ENCODE measurements at places on chromosomes 5 and 9. TPM values are rescaled to one million over a fixed set of nuclear protein-coding genes. Genes with fewer than 3 reads are reported as not detected.

Gene HACD4
- 1.2 TPM for total RNA-seq

DNA sequence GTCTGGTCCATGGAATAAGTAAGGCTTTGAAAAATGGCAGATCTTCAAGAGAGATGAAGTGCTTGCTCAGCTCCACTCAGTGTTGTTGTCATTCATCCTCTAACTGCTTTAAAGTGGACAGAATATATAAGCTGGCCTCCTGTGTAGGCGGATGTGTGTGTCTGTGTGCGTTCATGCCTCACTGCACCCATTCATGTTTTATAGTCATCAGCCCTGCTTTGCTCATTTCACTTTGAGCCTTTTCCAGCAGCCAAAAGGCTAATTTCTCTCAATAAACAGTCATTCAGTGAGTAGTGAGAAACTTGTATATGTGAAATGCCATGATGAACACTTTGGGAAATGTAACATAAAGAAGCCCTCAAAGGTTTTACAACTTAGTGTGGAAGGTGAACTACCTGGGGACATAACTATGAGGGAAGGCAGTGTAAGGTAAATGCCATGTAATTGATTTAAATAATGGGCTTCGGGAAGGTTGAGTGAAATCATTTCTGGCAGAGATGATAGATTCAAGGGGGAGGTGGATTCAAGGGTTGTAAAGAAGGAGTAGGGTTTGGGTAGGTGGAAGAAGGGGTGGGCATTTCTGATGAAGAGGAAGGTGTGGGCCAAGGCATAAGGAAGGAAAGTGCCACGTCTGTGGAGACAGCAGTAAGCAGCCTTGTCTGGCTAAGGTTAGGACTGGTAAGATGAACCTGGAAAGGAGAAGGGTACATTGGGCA lies 15.7 kb downstream of the TTC23L start:
- DNase-seq: no peak

- no peak for DNase-seq
Measured at GRCh38 chr9:5442400-5443011, 4.8 kb upstream of the PLGRKT start.

DNA sequence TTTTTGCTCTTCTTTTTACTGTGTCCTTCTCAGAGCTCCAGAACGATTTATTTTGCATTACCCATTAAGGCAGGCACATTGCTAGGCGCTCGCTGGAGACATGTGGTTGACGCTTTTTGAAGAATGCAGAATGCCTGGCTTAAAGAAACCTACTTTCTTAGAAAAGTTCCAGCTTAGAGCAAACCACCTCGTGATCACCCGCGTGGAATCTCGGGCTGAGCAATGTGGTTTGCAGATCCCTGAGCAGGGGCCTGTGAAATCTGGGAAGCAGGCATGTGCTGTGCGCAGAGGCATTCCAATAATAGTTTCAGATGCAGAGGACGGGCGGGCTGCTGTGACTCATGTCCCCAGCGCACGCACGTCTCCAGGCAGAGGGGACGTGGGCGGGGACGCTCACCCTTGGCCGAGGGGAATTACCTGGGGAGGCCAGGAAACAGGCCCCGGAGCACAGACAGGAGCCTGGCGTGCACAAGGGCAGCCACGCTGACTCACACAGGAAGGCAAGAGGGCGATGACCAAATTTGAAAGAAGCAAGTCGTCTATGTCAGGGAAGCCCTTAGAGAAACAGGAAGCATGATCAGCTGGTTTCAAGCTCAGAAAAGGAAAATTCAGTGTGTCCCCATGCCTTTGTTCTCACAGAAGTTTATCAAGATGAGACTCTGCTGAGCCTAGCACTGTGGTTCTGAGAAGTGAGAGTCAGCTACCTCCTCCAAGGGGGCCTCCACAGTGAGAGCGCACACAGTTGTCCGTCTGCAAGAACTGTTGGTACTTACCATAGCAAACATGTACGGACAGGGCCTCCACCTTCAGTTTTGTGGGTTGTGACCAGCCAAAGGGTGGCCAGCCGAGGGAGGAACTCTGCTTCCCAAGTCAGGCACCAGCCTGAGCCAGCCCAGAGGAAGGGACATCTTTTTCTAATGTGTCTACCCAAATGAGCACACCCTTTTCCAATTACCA lies 218.6 kb downstream of the PIK3R1 start:
- DNase-seq: peak; percentile 95

GRCh38 chr5:57833489-57833888 lies 350.9 kb upstream of the ACTBL2 start:
- DNase-seq: no peak

GRCh38 chr5:96752341-96753016 lies 55.3 kb downstream of the ERAP1 start:
- DNase-seq: no peak

DNA sequence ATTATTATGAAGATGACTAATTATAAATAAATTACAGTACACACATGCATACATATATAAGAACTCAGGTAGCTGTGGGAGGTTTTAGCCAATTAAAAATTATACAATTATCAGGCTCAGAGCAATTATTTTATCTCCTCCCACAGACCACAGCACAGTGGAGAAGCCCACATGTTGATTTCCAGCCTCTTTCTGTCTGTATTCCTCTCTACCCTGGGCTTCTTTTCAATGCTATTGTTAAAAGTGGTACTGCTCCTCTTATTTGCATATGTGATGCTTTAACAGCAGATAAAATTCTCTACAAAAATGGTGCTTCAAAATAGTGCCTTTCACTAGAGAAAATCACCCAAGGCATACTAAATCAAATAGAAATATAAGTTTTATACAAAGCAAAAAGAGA lies 218.7 kb downstream of the NFIB start:
- no peak for DNase-seq

Gene SOX30
- total RNA-seq: 0.08 TPM

DNA sequence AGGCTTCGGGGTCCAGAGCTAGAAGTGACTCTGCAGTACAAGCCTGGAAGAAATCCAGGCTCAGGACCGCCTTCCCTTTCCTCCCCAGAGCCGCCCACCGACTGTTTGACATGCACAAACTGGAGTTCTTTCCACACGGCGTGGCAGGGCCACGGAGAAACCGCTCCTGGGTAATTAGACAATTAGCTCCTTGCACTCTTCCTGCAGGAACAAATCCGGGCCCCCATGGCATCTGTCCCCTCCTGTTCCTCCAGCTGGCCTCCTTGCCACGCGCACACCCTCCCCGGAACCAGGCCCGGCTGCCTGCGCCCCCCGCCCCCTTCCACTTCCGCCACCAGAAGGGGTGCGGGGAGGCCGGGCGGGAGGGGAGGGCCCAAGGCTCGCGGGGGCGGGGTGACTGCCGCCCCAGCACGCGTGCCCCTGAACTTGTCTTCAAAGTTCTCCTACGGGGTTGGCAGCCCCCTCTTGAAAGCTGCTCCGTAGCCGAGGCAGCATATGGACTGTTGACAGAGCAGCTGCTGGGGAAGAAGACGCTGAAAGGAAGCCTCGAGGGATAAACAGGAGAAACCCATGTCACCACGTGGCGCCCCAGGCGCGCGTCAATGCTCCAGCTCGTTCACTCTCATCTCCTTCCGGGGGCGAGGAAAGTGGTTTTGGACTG lies 74.3 kb downstream of the SEC61B start:
- DNase-seq: peak; percentile 37

Gene ODF2
- total RNA-seq: 56.0 TPM

DNA sequence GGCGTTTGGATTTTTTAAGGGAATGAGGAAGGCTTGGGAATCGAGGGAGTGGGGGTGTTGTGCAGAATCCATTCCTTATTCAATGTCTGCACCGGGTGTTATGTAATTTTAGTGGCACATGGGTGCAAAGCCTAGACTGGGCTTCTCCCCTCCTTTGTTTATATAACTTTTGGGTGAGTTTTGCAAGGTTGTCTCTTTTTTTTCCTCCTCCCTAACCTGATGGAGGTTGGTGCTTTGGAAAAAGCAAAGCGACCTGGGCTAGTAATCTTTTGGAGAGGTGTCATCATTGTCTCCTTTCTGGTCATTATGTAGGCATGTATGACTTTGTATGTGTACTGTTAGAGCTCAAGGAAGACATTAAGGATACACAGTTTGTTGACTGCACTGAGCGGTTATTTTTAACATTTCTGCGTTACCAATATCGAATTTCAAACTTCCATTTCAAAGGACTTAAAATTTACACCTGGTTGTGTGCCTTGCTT lies 3.1 kb downstream of the SMARCA2 start:
- no peak for DNase-seq

DNA sequence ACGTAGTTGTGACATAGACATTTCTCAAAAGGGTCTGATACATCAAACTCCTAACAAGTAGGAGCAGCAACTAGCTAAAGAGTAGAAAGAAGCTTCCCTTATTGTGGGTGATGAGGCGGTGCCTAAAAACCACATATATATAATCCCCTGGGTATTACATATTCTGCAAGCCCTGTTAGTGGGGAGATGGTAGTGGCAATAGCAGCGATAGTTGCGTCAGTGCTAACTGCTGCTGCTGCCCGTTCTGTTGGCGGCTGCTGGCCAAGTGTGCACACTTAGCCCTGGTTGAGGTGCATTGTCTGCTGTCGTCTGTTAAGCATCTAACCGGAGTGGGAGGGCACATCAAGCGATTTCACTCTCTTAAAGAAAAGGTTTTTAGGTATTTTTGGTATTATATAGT lies 35.8 kb downstream of the VLDLR start:
- DNase-seq: no peak

Gene SYNPO
- 0.56 TPM for total RNA-seq

Gene C9orf152
- total RNA-seq: not detected

DNA sequence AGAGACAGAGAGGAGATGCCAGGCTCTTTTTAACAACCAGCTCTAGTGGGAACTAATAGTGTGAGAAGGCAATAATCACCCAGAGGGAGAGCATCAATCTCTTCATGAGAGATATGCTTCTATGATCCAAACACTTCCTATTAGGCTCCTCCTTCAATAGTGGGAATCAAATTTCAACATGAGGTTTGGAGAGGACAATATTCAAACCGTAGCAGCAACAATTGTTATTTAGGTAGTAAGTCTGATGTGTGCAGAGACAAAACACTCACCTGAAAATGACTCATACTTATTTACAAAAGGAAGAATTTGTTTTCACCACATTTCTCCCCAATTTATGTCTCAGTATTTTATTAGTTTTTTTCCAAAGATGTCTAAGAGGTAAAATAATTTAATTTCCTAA lies 144.3 kb downstream of the ST8SIA4 start:
- no peak for DNase-seq

Gene FABP6
- not detected for total RNA-seq

DNA sequence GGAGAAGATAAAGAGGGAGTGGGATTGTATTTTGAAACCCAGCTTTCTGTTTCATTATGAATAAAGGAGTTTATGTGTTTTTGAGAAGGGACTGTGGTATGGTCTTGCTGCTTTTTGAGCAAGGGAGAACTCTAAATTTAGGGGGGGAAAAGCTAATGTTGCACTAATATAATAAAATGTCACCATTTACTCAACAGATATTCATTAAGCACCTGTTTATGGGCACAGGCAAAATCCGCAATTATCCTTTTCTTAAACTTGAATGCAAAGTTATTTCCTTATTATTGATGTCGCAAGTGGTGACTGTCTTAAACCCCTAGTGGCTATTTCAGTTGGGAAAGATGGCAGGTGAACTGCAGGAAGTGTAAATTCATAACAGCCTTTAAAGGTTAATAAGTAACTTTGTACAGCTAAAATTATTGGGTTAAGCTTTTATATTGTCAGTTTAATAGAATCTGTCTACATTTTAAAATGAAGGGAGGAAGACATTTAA lies 1.5 kb downstream of the CDC42SE2 start:
- DNase-seq: no peak

Gene SARDH
- 5.5 TPM for total RNA-seq

Gene GAS1
- total RNA-seq: 0.43 TPM

Gene RNF180
- not detected for total RNA-seq

- DNase-seq: no peak
Measured at GRCh38 chr5:149419532-149419858, 40.4 kb upstream of the IL17B start.

- no peak for DNase-seq
Measured at GRCh38 chr9:714675-715074, 126.8 kb upstream of the DMRT1 start.

Gene MYOT
- not detected for total RNA-seq

Gene DNAH5
- total RNA-seq: not detected

Gene CSF1R
- 0.46 TPM for total RNA-seq

DNA sequence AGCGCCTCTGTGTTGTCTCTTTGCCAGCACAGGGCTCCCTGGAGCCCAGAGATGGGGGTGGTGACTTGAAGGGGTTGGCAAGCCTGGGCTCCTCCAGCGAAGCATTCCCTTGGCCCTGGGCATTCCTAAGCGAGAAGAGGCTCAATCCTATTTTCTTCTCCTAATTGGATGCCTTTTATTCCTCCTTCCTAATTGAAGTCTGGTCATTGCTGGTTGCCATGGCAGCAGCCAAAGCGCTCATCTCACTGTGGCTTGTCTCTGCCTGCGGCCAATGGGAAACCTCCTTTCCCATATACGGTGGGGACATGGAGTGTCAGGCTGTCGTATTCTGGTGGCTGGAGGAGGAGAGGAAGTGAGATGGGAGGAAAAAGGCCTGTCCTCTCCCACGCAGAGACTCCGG lies 52.3 kb upstream of the RARS1 start:
- no peak for DNase-seq

DNA sequence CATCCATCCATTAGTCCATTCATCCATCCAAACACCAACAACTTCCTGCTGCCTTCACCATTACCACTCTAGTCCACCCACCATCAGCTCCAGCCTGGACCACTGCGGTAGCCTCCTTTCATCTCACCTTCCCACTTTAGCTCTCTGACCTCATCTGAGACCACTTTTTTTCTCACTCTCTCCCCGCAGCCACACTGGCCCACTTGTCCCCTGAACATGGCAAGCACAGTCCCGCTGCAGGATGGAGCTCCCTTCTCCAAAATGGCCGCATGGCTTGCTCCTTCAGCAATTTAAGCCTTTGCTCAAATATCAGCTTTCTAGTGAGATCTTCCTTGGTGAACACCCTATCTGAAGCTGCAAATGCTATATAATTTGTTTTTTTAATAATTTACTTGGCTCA lies 11.1 kb downstream of the CSF1R start:
- no peak for DNase-seq

Gene LCN15
- total RNA-seq: not detected

Gene SLCO6A1
- total RNA-seq: not detected

Gene PRDM9
- not detected for total RNA-seq

Gene OR13D1
- total RNA-seq: not detected

DNA sequence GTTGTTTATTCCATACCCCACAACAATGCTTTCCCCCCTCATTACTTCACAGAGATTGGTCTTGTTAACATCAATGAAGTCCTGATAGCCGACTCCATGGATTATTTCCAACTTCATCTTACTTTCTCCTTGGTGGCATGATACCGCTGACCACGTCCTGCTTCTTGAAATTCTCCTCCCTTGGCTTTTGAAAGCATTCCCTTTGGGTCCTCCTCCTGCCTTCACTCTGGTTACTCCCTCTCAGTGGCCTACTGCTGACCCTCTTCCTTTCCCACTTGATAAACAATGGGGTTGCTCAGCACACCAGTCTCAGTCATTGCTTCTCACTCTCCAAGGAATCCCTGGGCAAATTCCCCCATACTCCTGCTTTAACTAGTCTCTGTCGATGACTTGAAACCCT lies 283.9 kb downstream of the SEC61B start:
- no peak for DNase-seq

Gene SPINK7
- total RNA-seq: not detected

- no peak for DNase-seq
Measured at GRCh38 chr5:553874-554273, 29.6 kb upstream of the SLC9A3 start.
